SK-N-DZ (cell line): ENCODE measurements at places on chromosomes 6 and 20.
A peak's percentile ranks its signal among the peaks of the same experiment; 100 is the strongest.

- peak; percentile 64 for DNase-seq
Measured at GRCh38 chr6:142631517-142632385, 313.2 kb downstream of the HIVEP2 start.

DNA sequence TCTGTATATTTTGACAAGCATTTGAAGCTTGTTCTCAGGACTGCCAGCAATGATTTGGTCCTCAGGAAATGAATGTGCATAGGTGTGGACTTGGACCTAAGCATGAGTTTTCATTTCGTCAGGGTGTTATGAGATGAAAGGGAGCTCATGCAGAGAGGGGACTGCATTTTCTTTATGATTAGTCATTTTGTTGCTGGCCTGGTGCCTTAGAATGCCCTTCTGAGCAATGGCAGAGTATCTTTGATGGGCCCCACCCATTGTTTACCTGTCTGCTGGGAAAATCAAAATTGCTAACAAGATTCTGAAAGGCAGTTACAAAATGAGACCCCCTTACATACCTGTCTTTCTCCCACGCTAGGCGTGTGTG, 51.5 kb upstream of the MTHFD1L start:
- DNase-seq, result no peak

DNA sequence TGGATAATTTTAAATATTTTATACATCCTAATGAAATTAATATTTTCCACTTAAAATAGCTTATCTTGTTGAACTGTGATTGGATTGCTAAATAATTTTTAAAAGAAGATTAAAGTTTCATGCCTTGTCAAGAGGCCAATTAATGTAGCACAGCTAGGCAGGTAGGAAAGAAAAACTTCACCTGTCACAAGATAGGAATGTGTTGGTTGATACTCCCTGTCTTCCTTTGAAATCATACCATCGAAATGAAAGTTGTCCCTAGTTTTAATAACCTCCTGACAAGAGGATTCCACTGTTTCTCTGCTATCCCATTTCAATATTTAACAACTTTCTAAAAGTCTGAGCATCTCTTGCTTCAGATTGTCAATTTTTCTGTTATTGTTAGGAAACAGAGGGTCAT, 80.8 kb downstream of the BMP6 start:
- DNase-seq, result no peak

DNA sequence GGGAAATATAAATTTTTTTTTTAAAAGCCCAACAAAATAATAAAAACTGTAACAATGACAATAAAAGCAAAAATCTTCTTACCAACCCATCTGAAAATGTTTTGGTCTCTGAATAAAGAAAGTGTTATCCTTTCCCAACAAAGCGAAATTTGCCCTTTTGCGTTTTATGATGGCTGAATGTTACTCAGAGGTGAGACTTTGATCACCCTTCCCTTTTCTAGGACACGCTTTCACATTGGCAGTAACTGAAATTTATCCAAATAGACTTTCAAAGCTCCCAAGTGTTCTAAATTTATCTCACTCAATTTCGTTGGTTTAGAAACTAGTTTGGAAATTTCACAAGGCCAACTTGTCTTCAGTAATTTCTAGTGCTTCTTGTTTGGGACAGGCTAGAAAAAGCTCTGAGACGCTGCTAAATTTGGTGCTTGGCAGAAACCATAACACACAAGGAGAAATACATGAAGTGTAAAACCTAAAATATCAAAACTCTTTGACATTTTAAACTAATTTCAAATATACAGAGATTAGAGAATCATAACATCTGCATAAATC, 354.5 kb upstream of the CITED2 start:
- DNase-seq, result no peak

GRCh38 chr20:51496964-51497363, 45.6 kb downstream of the NFATC2 start:
- no peak for DNase-seq

- no peak for DNase-seq
Measured at GRCh38 chr20:63482021-63482587, 9.6 kb upstream of the KCNQ2 start.

GRCh38 chr6:95248499-95248898, 328.8 kb upstream of the MANEA start:
- DNase-seq, result no peak

DNA sequence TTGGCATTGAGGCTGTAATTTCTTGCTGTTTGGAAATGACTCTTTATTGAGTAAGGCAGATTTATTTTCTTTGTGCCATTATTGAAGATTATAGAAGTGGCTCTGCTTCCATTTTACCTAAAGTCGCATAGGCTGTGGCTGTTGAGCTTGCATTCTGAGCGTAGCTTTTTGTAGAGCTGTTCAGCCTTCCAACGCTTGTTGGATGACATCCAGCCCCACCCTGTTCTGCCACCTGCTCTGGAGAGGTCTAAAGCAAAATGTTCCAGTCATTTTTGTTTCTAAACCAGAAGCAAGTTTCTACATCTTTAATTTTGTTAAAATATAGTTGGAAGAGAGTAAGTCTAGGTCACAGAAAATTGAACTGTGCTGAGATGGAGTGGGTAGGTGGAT, 24.4 kb downstream of the UST start:
- no peak for DNase-seq

GRCh38 chr6:2940010-2940850, 31.1 kb downstream of the SERPINB6 start:
- DNase-seq, result no peak
